Esophagus muscularis mucosa (tissue), 4 donors: ENCODE measurements at places on chromosomes 16 and 17. TPM values are rescaled to one million over a fixed set of nuclear protein-coding genes. Genes with fewer than 3 reads are reported as not detected.

CTRB2 gene
- not detected for total RNA-seq

DVL2 gene
- 47.5 TPM for total RNA-seq

VASN gene
- total RNA-seq: 17.6 TPM

PRSS36 gene
- total RNA-seq: 6.2 TPM

KRTAP17-1 gene
- total RNA-seq: not detected

NAGPA gene
- 24.1 TPM for total RNA-seq

CLCN7 gene
- total RNA-seq: 43.9 TPM

PLD6 gene
- 3.1 TPM for total RNA-seq

UTS2R gene
- not detected for total RNA-seq

HCRT gene
- not detected for total RNA-seq

CARHSP1 gene
- 86.7 TPM for total RNA-seq

VEZF1 gene
- 154 TPM for total RNA-seq

G6PC1 gene
- total RNA-seq: not detected

ARL6IP1 gene
- total RNA-seq: 146 TPM

EPN3 gene
- not detected for total RNA-seq

CLDN9 gene
- not detected for total RNA-seq

RAB11FIP4 gene
- total RNA-seq: 2.3 TPM

ST6GALNAC2 gene
- total RNA-seq: 17.5 TPM

CORO1A gene
- total RNA-seq: 29.1 TPM

SP2 gene
- total RNA-seq: 10.0 TPM

SNAI3 gene
- total RNA-seq: 0.83 TPM

EVPLL gene
- total RNA-seq: not detected

SLC9A5 gene
- 0.33 TPM for total RNA-seq

MYH2 gene
- under 0.01 TPM for total RNA-seq

IGFBP4 gene
- total RNA-seq: 444 TPM

ZG16 gene
- not detected for total RNA-seq

NSRP1 gene
- 30.2 TPM for total RNA-seq

ETV4 gene
- total RNA-seq: 0.83 TPM

MMP28 gene
- 83.9 TPM for total RNA-seq

PRR11 gene
- total RNA-seq: 0.42 TPM

PRR35 gene
- total RNA-seq: not detected

KCNH4 gene
- 0.42 TPM for total RNA-seq

SECTM1 gene
- 41.1 TPM for total RNA-seq

AATK gene
- 13.7 TPM for total RNA-seq

CPNE7 gene
- total RNA-seq: 1.7 TPM

FHOD1 gene
- 8.0 TPM for total RNA-seq

NTN3 gene
- 0.19 TPM for total RNA-seq

RNF227 gene
- total RNA-seq: 29.2 TPM

NECAB2 gene
- not detected for total RNA-seq
